ENCODE measurements at places on chromosomes 16 and 17.
A peak's percentile ranks its signal among the peaks of the same experiment; 100 is the strongest.

DNA sequence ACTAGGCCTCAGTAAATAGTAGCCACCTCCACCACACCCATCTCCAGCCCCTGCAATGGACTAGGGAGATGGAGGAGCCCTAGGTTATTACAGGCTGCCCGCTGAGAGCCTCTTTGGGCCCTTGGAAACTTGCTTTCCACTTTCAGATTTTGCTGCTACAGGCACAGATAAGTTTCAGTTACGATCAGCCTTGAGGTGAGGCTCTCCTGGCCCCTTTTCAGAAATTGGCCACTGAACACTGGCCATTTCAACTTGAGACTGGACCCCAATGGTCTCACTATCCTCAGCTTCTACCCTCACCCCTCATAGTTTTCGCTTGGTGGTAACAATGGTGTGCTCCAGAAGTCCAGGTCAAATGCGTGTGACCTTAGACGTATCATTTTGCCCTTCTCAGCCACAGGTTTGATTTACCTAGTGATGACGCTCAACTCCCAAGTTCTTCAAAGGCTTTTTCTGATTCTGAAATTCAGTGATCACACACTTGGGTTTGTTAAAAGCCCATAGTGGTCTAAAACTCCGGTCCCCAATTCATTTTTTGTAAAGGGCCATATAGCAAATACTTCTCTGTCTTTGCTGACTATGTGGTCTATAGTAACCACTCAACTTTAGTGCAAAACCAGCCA lies 1.0 kb downstream of the PMM2 start:
- peak; percentile 12 for DNase-seq

GRCh38 chr17:67469208-67469980 lies 92.3 kb downstream of the PITPNC1 start:
- DNase-seq, result peak; percentile 51

GRCh38 chr16:62135911-62136310 lies 99.7 kb upstream of the CDH8 start:
- no peak for DNase-seq

DNA sequence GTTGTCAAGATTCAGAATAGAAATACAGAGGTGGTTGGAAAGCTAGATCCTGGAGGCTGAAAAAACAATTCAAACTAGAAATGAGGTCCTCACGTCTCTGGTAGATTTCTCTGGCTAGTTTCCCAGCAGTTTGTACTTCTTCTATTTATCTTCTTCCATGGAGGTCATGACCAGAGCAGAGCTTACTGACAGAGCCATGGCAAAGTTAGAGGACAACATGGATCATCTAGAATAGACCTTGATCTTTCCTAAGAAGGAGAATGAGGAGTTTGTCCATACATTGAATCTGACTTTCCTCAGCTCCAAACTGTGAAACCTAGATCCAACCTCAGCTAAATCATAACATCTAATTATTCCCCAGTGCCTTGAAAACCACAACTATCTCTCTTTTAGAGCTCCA lies 900.8 kb upstream of the GOT2 start:
- DNase-seq, result no peak

DNA sequence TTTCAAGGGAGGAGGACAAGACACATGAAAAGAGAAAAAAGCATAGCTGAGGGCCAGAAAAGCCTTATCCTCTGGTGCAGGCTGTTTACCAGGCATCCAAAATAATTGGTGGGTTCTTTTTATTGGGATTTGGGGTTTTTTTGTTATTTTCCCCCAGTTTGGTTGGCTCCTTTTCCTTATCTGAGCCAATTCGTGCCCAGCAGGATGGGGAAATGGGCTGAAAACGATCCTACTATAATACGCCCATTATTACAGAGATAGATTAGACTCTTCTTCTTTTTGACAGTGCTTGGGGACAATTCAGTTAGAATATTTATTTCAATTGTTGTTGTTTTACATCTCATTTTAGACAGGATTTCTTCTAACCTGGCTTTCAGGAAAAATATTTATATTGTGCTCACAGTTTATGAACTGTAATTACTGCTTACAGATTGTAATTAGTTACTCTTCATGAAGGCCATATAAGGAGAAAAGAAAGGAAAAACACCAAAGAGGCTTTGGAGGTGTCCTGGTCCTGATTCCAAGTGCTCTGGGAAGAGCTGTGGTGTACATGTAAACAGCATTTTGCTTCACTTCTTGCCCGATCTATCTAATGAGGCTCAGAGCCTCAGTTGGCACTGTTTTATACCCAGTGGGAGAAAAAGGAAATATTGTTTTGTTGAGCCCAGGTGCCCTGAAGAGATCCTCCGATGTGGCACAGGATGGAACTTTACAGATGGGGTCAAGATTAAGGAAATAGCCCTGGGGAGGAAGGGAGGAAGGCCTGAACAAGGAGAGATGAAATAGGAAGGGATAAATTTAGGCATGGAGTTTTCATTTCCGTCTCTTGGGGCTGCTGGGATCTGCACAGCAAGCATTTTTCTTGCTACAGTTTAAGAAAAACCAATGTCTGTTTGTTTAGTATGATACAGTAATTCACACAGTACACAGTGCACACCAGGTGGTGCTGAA lies 611 bp upstream of the ANKRD40 start:
- DNase-seq, result no peak

DNA sequence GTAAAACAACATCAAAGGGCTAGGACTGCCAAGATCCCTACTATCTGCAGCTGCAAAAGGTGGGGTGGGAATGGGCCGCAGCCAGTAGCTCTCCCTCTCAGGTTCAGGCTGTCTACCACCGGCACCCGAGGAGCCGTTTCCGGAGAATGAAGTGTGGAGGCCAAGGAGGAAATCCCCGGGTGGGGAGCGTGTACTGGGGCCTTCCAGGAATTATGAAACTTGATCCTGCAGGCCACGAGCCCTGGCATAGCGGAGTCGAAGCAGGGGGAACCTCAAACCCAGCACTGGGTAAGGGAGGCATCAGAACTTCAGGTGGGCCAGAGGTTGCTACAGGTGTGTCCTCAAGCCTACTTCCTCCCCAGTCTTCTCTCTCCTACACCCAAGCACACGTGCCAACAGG lies 5.1 kb downstream of the INPP5K start:
- no peak for DNase-seq
